ENCODE measurements at places on chromosomes 11 and 22.

DNA sequence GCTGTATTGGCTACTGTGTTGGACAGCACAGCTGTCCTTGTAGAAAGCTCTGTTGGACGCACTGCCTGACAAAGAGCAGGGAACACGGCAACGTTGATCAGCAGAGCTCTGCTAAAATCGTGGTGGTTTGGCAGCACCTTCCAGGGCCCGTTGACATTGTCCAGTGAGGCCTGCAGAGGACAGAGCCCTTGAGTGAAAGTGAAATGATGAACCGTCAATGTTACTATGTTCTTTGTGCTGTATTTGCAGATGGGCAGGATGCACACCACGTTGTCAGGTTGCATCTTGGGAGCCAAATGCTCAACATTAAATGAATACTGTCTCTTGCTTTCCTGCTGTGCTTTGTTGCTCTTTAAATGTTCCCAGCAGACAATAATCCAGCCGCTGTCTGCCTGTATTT lies 69.7 kb downstream of the NELL1 start:
- no peak for DNase-seq

DNA sequence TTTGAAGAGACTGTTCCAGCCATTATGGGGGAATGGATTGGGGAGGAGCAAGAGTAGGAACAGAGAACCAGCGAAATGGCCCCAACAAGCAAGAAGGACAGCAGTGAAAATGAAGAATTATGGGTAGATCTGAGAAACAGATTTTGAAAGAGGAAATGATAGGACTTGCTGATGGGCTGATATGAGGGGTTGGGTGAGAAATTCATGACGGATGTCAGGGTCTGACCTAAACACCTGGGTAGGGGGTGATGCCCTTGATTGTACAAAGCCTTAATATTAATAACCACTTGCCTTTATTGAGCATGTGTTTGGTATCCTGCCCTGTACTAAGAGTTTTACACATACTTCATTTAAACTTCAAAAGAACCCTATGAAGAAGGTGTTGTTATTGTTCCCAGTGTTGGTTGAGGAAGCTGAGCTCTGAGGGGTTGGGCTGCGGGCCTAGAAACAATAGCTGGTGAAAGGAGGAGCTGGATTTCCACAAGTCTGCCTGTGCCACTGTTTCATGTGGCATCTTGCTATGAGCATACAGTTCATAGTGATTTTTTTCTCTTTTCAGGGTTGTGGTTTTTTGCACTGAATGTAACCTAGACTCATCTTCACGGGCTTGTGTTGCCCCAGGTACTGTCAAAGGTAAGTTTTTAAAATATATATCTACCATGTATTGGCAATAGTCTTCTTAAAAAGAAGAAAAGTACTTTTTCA lies 61.1 kb upstream of the TNRC6B start:
- DNase-seq: no peak

- no peak for DNase-seq
These were observed 11.6 kb downstream of the TCIRG1 start for GRCh38 chr11:68050371-68050841.

- DNase-seq: no peak
These were observed 11.0 kb upstream of the AMOTL1 start for GRCh38 chr11:94757037-94757735.
